Occipital lobe (tissue), 3 donors: ENCODE measurements at places on chromosomes 13 and 19.

DNA sequence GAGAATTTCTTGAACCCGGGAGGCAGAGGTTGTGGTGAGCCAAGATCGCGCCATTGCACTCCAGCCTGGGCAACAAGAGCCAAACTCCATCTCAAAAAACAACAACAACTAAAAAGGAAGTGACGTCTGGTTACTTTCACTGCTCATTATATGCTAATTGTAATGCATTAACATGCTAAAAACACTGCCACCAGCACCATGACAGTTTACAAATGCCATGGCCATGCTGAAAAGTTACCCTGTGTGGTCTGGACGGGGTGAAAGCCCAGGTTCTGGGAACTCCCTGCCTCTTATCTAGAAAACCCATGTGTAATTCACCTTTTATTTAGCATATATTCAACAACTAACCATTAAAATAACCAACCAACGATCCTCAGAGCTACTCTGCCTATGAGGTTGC is 28.1 kb downstream of the CPT1C start:
- no peak for DNase-seq

GRCh38 chr19:13015361-13016223 is 20.3 kb downstream of the NFIX start:
- no peak for DNase-seq

DNA sequence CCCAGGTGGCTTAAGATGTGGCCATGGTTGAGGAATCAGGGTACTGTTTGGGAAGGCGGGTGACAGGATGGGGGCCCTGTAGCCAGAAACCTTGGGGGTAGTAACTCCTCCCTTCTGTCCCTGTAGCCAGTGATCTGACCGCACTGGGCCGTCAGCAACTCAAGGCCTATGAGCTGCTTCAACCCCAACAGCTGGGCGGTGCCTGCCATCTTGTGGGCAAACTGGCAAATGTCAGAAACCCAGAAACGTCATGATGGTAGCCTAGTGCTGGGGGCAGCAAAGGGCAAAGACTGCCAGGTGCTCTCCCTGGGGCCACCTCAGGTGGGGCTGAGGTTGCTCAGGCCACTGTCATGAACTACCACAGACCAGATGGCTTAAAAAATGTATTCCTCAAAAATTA is 3.5 kb downstream of the COPE start:
- DNase-seq: peak; percentile 36

DNA sequence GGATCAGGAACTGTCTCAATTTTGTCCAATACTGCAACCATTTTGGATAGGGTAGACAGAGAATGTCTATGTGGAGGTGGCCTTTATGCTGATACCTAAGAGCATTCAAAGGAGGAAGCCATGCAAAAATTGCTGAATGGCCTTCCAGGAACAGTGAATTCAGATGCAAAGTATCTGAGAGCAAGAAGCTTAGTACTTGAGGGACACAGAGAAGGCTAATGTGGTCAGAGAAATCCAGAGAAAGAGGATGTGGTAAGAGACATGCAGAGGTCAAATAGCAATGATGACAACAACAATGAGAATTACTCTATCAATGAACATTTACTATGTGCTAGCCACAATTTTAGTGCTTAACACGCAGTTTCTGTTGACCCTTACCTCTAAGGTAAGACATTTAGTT is 785.6 kb upstream of the KLHL1 start:
- DNase-seq: no peak

- no peak for DNase-seq
These were observed 175.1 kb downstream of the ITGBL1 start for GRCh38 chr13:101627556-101627943.

DNA sequence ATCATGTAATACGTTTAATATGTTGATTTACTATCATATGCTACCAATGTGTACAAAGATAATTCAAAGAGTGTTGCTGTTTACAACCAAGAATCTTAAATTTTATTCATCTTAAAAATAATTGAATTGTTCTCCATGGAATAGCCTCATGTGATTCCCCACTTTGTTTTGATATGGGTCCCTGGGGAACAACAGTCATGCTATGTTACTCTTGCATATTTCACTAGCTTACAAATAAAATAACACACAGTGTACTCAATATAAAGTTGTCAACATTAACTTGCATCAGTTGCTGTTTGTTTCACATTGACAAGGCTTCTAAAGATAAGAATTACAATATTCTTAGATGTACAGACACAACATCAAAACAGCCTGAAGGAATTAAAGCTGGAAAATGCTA is 2.3 kb downstream of the ENOX1 start:
- no peak for DNase-seq

GRCh38 chr13:26221399-26221720 is 754 bp downstream of the RNF6 start:
- no peak for DNase-seq

DNA sequence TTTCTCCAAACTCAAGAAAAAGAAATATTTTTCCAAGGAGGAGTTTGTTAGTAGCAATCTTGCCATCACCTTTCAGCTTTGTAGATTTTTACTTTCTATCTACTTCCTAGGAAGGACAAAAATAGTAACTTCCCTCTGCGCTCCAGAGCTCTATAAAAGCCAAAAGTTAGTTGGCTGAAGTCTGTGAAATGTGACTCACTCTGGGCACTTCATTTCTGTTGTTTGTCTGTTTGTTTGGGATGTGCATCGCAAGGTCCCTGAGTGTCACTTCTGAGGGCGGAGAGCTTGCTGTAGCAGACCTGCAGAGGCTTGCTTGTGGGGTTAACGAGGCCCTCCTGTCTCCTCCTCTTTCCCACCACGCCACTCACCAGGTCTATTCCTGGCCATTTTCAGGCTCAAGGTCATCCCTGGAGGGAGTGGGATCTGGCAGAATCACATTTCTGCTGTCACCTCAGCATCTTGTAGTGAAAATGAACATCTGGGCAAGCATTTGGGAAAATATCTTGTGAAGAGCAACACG is 307.6 kb downstream of the GPC6 start:
- no peak for DNase-seq

DNA sequence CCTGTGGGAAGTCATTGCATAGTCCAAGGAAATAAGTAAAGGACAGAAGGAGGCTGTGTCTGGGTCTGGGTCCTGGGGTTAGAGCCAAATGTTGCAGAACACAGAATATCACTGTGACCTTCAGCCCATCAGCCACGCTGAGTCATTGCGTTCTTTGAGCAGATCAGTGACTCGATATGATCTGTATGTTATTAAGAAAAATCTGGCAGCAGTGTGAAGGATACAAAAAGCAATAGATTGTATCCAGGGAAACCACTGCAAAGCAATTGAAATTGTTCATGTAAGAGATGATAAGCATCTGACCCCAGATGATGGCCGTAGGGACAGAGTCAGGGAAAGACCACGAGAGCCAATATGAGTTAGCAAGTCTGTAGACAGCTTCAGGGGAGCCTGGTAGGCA is 1575.1 kb upstream of the SLC10A2 start:
- no peak for DNase-seq

DNA sequence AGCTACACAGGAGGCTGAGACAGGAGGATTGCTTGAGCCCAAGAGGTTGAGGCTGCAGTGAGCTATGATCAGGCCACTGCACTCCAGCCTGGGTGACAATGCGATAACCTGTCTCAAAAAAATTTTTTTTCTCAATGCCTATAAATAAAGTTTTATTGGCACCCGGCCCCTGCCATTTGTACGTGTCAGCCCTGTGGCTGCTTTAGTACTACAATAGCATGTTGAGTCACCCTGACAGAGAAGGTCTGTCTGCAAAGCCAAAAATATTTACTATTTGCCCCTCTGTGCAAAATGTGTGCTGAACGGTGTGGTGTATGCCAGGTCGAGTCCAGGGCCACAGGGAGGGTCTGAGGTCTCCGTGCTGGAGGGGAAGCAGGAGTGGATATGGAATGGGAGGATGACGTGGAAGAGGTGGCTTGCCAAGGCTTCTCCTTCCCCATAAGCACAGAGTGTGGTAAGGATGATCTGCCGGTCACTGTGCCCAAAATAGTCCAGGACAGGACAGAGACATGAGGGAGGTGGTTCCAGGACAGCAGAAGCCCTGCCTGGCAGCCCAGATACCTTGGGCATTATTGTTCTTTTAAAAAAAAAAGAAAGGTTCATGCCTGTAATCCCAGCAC is 10.0 kb downstream of the NMRK2 start:
- no peak for DNase-seq

DNA sequence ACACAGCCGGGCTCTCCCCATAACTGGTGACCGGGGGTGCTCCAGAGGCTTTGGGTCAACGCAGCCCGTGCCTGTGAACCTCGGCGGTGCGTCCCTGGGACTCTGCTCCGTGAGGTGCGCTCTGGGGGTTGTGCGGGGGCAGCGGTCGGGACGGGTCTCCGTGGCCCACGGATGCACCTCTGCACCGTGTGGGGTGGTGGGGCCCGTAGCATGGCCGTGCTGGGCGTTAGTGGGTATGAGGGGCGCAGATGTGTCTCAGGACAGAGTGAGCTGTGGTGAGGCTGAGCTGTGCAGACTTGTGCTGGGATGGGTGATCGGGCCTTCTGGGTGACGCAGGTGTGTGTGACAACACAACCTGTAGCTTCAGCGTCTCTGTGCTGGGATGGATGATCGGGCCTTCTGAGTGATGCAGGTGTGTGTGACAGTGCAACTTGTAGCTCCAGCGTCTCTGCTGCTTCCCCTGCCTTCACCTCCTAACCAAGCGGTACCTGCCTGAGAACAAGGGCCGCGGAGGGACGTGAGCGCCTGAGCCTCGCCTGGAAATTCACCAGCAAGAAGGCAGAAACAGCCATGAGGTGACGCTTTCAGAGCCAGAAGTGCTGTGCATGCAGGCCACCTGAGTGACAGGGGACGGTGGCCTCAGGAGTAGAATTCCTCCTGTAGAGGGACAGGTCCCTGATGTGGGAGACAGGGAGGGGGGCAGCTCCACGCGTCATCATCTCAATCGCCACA is 599 bp downstream of the ZNF331 start:
- no peak for DNase-seq

DNA sequence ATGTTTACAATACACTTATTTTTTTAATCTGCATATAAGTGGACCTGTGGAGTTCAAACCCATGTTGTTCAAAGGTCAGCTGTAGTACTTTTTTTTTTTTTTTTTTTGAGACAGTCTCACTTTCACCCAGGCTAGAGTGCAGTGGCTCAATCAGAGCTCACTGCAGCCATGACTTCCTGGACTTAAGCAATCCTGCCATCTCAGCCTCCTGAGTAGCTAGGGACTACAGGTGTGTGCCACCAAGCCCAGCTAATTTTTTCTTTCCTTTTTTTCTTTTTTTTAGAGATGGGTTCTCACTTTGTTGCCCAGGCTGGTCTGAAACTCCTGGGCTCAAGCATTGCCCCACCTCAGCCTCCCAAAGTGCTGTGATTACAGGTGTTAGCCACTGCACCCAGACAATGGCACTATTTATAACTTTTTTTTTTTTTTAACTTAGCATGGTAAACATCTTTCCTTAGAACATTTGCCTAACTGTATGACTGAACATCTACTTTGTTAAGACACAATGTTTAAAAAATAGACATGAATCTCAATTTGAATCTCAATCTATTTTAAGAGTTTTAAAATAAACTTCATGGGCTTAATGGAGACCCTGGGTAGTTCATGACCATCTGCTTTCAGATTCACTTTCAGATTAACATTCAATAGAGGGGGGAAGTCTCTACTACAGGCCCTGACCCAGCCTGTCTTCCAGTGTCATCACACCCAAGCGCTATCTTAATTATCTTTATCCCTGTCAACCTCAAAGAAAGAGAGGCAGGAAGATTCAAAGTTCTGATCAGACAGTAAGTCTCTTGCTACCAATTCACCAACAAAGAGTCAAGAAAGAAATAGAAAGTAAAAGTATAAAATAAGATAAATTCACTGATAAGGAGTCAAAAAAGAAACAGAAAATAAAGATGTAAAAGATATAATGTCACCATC is 97.7 kb upstream of the DOCK9 start:
- DNase-seq: no peak

GRCh38 chr13:27130979-27131623 is 40.5 kb downstream of the USP12 start:
- DNase-seq: no peak
